ENCODE measurements at places on chromosomes 2 and 18.

DNA sequence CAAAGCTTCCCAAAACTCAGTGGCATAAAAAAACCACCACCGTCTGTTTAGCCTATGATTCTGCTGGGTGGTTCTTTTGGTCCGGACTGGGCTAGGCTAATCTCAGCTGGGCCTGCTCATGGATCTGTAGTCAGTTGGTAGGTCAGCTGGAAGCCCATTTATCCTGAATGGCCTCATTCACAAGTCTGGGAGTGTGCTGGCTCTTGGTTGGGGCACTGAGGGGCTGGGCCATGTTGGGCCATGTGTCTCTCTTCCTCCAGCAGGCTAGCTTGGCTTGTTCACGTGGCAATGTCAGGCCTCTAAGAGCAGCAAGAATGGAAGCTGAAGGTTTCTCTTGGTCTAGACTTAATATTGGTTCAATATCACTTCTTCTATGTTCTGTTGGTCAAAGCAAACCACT, 95.7 kb upstream of the HS6ST1 start:
- no peak for DNase-seq

- no peak for DNase-seq
These were observed 76.7 kb upstream of the PKDCC start for GRCh38 chr2:41970988-41971660.

- no peak for DNase-seq
These were observed 18.2 kb upstream of the SEH1L start for GRCh38 chr18:12929477-12930083.

DNA sequence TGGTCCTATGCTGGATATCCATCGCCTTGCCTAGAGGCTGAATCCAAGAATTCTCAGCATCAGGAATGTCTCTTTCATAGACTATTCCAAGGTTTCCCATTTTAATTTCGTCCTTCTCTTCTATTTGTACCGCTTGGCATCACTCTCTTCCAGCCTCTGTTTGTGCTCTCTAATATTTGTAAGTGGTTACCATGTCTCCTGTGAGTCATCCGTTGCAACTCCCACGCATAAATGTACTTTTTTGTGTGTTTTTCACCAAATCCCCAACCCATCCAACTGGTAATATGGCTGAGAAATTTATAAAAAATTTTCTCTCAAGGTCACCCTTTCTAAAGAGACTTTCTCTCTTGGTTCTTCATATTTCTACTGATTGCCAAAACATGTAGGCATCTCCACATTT, 21.8 kb downstream of the COLEC12 start:
- no peak for DNase-seq

DNA sequence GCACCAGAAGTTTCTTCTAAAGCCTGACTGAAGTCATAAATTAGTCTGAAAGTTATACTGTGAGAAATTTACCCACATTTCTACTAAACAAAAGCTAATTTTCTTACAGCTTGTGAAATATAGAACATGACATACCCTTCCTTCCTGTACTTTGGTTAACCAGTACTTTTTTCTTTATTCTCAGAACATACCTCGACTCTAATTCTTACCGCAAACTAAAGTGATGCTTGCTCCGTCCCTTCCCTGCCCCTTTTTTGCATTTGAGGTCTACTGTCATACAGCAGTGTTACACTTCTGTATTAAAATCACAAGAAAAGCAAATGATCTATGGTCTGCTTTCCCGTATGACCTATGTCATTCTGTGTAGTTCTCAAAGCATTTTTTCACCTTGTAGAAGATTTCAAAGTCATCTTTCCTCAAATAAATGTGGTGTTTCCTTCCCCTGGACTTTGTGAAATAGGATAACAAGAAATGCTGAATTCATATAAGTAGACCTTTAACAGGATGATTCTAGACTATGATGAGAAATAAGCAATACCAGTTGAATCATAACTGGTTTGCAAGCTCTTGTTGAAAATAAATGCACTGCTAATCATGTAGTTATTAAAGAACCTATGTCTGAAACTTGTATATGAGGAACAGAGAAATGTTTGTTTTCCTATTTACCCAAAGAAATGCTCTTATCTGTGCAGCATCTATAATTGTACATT, 30.4 kb downstream of the CYTIP start:
- no peak for DNase-seq

DNA sequence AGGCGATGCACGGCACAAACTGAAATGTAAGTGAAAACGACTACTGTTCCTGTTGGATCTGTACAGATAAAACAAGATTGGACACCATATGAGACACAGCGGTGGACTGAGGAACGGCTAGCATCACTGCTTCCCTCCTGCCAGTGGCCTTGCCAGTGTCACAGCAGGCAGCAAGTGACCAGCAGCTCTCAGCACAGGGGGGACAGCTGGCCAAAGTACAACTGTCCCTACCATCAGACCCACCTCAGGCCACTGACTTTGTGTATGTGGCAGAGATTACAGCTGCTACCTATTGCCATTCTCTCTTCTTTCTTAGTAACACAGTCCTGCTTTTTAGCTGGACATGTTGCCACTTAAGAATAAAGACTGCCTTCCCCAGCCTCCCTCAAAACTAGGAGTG, 80.0 kb upstream of the SLC66A3 start:
- no peak for DNase-seq

DNA sequence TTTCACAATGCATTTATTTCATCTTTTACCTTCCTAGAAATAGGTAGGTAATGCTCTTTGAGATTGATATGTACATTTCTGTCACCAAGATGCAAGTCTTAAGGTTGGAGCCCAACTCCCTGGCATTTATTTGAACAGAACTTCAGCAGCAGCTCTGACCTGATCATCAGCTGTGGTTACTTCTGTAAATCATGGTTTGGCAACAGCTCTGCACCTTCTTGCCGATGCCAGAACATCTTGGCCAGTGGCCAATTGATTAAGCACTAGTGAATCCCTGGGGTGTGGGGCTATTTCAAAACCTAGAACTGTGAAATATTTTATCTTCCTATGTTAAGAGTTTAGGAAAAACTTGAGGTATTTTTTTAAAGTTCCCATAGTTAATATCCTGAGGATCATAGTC, 124.8 kb upstream of the NYAP2 start:
- peak; percentile 64 for DNase-seq

- no peak for DNase-seq
These were observed 13.9 kb downstream of the EFHD1 start for GRCh38 chr2:232647261-232647660.

Measured in MG63 (cell line).